ENCODE measurements at places on chromosomes 1 and 21.
A peak's percentile ranks its signal among the peaks of the same experiment; 100 is the strongest.

GRCh38 chr1:35505911-35506798 is 51.0 kb downstream of the KIAA0319L start:
- peak; percentile 89 for DNase-seq

- no peak for DNase-seq
Measured at GRCh38 chr1:19466112-19466561, 19.2 kb downstream of the CAPZB start.

GRCh38 chr1:175823406-175823805 is 80.0 kb upstream of the TNR start:
- DNase-seq = no peak

GRCh38 chr1:245483247-245483646 is 328.5 kb downstream of the KIF26B start:
- no peak for DNase-seq

GRCh38 chr1:22971611-22972405 is 858 bp downstream of the LACTBL1 start:
- DNase-seq = no peak

GRCh38 chr1:64235181-64235580 is 31.8 kb downstream of the UBE2U start:
- DNase-seq = no peak

DNA sequence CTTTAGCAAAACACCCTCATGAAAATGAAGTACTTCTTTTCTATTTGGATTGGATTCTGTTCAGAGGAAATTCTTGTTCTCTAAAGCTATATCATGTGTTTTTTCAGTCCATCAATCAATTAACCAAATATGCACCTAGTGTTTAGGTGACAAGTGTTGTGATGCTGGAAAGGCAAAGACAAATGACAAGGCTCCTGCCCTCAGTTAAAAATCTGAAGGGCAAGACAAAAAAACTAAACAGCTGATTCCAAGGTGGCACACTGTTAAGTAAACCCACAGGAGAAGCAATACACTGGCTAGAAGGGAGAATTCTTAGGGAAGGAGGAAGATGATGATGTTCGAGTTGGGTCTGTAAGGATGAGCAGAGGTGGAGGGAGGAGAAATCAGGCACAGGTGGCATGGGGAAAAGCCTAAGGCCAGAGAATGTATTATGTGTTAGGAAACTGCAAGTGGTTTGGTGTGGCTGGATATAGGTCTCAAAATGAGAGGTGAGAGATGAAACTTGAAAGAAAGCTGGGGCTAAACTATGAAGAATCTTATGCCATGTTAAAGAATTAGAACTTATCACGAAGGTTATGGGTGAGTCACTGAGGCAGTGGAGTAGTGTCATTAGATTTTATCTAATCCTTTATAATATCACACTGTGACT is 51.8 kb upstream of the GFI1 start:
- no peak for DNase-seq

- DNase-seq = no peak
Measured at GRCh38 chr1:147586414-147586813, 45.1 kb downstream of the BCL9 start.

DNA sequence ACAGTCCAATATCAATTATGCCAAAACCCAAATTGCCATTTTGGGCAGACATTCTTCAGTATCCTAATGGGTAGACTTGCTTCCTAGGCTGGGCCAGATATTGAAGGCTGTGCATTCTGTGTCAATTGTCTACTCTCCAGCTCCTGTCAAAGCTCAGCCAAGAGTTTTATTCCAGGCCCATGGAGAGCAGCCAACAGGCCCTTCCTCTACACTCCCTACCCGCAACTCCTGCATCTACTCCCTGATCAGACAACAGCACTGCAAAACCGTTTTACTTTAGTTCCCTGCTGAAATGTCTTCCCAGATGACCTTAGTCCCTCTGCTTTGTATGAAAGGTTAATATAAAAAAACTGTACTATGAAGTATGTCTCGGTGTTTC is 6.6 kb upstream of the ADORA3 start:
- DNase-seq = no peak

GRCh38 chr1:62198781-62199125 is 4.1 kb downstream of the L1TD1 start:
- no peak for DNase-seq

- DNase-seq = no peak
Measured at GRCh38 chr1:21539933-21540332, 30.7 kb downstream of the ALPL start.

Data from Caki2 (cell line).